COLO829 (cell line): ENCODE measurements at places on chromosomes 6 and 20.

GRCh38 chr6:166106076-166106686 lies 61.5 kb downstream of the TBXT start:
- DNase-seq, result peak; percentile 68

DNA sequence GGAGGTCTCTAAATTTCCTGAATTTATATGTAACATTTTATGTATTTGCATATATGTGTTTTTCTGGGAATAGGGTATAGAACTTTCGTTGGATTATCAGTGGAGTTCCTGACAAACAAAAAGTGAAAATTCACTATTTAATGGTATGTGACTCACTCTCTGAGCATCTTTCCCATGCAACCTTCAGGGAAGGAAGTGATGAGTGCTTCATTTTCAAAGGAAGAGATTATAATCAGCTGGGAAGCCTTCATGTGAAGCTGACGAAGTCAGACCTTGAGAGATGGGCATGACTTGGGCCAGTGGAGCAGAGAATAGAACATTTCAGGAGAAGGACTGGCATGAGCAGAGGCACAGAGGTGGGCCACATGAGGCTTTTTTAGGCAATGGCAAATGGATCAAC lies 72.7 kb downstream of the FAXC start:
- DNase-seq, result peak; percentile 50

GRCh38 chr20:60691966-60692615 lies 560.0 kb upstream of the CDH4 start:
- DNase-seq, result no peak

GRCh38 chr6:139676718-139677117 lies 302.3 kb upstream of the CITED2 start:
- DNase-seq, result no peak

GRCh38 chr6:118895261-118895560 lies 1.3 kb downstream of the ASF1A start:
- no peak for DNase-seq

DNA sequence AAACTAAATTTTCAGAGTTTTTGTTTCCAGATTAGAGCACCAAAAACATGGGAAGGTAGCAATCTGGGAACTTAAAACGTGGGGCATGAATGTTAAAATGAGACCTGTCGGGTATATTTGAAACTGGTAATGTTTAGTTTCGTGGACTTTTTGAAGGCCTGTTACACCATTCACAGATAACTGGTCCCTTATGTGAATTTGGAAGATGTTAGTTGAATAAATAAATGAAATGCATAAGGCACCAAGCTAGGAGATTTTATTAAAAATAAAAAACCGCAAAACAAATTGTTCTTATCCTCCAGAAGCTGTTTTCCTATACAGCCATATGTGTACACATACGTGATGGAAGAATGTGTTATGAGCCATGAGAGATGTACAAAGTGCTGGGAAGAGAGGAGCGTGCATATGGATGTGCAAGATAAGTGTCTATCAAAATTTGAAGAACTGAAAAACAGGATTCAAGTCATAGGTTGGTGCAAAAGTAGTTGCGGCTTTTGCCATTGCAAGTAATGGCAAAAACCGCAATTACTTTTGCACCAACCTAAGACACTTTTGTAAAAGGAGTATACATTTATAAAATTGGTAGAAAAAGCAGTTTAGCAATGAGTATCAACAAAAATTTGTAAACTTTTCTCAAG lies 700 bp upstream of the MCUR1 start:
- DNase-seq, result no peak

DNA sequence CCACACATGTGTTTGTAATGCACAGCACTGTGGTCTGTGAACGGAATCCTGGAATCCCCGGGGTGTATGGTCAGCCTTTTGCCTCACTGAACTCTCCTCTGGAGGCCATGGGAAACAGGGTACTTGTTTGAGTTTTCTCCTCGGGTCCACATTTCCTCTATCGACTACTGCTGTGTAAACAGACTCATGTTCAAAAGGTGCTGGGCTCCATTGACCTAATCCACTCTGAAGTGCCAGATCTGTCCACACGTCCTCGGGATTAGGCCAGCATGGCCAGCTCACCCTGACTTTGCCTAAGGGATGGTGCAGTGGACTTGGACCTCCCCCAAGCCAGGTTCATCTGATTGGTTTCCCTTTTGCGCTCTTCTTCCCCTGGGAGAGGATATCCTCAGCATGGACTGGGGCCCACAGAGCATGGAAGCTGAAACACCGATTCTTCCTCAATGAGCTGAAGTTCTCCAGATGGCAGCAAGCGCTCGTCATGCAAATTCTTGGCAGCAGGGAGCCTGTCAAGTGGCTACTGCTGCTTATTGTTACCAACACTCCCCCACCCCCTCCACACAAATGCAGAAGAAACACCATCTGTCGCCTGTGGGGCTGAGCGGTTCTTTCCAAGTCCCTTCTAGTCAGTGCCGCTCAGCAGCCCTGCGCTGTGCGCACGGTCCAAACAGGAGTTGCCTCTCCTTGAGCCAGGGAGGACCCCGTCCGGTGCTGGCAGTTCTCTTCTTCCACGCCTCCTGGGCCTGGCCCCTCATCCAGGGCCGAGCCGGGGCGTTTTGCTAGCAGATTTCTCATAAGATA lies 292.6 kb upstream of the MARCKS start:
- no peak for DNase-seq

DNA sequence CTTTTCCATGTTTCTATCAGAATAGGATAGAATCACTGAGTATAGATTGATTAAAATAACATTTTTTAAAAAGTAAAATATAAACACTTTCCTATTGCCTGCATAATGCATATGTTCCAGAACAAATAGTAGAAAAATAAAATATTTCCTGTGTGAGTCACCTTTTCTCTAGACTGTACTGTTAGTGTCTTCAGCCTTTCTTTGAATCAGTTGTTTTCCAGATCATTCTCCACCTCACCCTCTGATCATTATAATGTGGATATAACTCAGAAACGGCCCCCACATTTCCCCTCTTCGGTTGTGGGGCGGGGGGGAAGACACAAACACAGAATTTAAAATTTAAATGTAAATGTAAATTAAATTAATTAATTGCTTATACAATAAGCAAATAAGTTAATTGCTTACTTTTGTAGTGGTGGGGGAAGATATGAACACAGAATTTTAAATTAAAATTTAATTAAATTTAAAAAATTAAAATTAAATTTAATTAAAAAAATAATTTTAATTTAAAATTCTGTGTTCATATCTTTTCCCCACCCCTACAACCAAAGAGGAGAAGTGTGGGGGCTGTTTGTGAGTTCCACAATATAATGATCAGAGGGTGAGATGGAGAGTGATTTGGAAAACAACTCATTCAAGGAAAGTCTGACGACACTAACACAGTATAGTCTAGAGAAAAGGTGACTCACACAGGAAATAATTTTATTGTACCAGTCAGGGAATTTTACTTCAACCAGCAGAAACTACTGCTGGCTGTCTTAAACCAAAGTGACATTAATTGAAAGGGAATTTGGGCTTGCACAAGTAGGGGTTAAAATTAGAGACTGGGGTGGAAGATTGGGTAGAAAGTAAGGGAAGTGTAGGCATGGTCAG lies 37.1 kb upstream of the PROKR2 start:
- peak; percentile 26 for DNase-seq

- no peak for DNase-seq
Observed at GRCh38 chr6:85752602-85753001, 109.9 kb upstream of the SYNCRIP start.

DNA sequence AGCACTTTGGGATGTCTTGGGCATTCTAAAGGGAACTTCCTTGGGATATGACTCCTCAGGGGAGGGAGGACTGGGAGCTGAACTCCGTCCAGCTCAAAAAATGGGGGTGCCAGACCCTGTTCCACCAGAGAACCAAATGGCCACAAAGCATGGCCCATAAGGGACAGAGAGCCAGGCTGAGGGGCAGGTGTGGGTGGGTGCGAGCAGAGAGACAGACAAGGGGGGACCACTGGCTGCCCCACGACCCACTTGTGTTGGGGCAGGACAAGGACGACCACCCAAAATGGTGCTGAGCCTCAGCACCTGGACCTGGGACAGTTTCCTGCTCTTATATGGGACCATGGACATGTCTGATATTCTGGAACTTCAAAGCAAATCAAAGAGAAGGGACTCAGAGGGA lies 148.2 kb upstream of the MLN start:
- no peak for DNase-seq

- no peak for DNase-seq
Observed at GRCh38 chr6:129136751-129137150, 253.8 kb downstream of the LAMA2 start.

DNA sequence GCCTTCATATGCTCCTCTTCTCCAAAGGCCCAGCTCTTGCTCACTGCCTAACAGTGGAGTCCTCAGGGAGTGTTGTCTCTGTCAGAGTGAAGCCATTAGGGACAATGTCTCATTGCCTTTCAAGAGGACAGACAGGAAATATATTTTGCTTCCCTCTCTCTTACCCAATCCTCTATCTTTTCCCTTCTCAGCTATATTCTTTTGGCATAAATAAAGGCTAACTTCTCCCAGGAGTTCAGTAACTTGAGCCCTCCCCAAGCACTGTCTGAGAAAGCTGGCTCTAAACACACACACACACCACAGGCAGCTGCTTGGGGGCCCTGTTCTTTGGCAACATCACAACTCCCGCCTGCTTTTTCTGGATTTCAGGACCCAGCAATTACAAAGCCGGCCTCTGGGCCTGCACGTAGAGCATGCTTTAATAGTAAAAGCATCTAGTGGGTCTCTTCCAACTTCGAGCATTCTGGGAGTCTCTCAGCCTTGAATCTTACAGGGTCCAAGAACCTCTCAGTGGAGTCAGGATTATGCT lies 34.7 kb upstream of the LAMA4 start:
- no peak for DNase-seq

- no peak for DNase-seq
Observed at GRCh38 chr6:155349129-155349528, 34.8 kb upstream of the TFB1M start.

- DNase-seq, result no peak
Observed at GRCh38 chr6:108739496-108740330, 108.5 kb upstream of the ARMC2 start.

- DNase-seq, result no peak
Observed at GRCh38 chr20:58876437-58876836, 23.9 kb downstream of the GNAS start.
